GM18507 (cell line): ENCODE measurements at places on chromosomes 5 and 9.

DNA sequence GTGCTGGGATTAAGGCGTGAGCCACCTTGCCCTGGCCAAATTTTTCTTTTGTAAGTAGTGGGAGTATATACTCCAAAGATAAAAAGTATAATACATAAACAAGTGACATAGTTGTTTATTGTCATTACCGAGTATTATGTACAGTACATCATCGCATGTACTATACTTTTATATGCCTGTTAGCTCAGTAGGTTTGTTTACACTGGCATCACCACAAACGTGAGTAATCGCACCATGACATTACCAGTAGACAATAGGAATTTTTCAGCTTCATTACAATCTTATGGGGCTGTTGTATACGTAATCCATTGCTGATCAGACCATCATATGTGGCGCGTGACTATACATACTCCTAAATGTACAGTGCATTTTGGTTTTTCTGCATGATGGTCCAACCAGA is 9.8 kb downstream of the SECISBP2 start:
- DNase-seq = no peak

GRCh38 chr9:108297073-108297472 is 558.7 kb downstream of the ACTL7B start:
- no peak for DNase-seq

- DNase-seq = no peak
Observed at GRCh38 chr5:432201-432927, 10.6 kb upstream of the EXOC3 start.

- DNase-seq = no peak
Observed at GRCh38 chr9:8351436-8351835, 551.9 kb upstream of the DMAC1 start.

- DNase-seq = no peak
Observed at GRCh38 chr9:17422994-17423680, 155.7 kb upstream of the SH3GL2 start.

DNA sequence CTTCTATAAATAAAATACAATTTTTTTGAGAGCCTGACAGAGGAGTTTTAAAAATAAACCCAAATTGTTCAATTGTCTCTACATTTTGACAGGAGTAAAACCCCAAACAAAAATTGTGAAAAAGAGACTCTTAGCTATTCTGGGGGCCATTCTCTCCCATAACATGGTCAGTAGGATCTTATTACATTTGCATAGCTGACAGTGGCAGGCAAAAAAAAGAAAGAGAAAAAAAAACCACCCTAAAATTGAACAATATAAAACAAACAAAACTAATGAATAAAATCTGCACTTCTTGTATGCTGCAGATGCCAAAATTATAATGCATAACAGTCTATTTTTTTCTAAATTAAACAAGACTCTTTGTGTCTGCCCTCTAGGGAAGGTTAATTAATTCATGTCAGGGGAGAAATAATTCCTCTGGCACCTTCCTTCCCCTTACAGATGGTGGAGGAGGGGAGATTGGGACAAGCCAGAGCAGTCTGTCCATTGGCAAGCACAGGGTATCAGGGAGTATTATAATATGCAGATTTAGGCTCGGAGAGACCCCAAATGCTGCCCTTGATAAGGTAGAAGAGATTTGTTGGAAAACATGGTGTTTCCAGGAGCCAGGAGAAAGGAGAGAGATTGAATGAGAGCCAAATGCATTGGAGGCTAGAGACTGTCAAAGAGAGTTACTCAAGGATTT is 79.7 kb upstream of the CDH6 start:
- DNase-seq = no peak

GRCh38 chr5:106873568-106873967 is 797.2 kb downstream of the EFNA5 start:
- DNase-seq = no peak

- no peak for DNase-seq
Observed at GRCh38 chr9:124052401-124052800, 40.8 kb downstream of the LHX2 start.

DNA sequence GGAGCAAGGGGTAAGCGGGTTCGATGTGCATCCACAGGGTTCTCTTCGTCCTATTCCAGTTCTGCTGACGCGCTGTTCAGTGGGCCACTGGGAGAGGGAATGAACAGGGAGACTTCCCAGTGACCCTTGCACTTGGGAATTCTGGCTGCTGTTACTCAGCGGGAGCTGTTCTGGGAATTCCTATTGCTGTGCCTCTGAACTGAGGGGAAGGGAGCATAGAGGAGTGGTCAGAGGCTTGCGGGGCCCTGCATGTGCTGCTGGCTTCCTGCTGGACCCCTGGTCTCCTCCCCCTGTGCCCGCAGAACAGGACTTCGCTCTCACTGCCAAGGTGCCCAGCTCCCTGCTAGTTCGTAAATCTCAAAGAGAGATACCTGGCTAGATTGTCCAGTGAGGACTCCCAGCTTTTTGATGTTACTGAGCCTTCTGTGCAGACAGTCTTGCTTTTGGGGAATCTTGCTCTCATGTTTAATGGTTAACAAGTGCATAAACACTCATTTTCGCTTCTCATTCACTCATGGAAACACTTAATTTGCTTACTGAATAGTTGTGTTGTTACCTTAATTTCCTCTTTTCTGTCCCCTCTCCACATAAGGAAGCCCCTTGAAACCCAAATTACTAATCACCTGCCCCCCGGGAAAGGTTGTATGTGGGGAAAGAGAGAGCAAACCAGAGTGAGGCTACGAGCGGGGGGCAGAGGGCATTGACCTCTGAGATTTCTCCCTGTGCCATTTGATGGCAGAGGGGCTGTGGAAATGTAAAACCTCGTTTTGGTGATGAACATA is 5.9 kb downstream of the TRIO start:
- no peak for DNase-seq

GRCh38 chr9:77554586-77555105 is 93.5 kb downstream of the GNA14 start:
- DNase-seq = no peak

- no peak for DNase-seq
Observed at GRCh38 chr9:71001780-71002386, 119.5 kb downstream of the TRPM3 start.

DNA sequence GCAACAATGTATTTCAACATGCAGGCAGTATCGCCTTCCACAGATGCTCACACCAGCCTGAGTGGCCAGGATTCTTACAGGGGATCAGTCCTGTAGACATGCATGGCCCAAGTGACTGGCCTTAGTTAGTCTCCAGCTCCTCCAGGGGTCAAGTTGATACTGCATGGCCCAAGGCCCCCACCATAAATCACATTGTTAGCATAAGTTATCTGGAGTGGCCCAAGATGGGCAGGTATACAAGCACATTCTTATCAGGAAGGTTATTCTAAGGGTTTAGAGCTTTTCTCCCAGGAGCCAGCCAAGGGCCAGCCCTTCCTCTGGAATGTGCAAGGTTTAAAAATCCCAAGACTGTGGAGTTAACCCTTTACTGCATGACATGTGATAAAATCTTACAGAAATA is 230.9 kb upstream of the NFIL3 start:
- DNase-seq = no peak

- no peak for DNase-seq
Observed at GRCh38 chr5:71924325-71924724, 182.9 kb upstream of the MAP1B start.

- no peak for DNase-seq
Observed at GRCh38 chr5:132102944-132103331, 29.3 kb downstream of the CSF2 start.

DNA sequence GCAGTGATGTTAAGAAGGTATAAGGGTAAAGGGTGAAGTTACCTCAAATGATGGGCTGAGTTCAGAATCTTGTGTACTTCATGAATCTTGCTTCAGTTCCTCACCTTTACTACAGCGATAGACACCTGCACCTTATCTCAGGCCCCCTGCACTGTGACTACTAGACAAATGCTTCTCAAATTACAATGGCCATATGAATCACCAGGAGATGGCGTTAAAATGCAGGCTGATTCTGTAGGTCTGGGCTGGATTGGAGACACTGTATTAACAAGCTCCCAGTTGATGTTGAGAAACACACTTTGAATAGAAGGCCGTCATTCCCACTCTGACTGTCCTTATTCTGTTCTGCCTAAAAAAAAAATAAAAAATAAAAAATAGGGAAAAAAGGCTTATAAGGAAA is 29.8 kb downstream of the TARS1 start:
- no peak for DNase-seq

GRCh38 chr5:42715785-42716184 is 40.8 kb upstream of the CCDC152 start:
- DNase-seq = no peak

- DNase-seq = no peak
Observed at GRCh38 chr9:112516769-112517168, 30.1 kb downstream of the KIAA1958 start.

- no peak for DNase-seq
Observed at GRCh38 chr9:129889941-129890717, 54.9 kb downstream of the USP20 start.

DNA sequence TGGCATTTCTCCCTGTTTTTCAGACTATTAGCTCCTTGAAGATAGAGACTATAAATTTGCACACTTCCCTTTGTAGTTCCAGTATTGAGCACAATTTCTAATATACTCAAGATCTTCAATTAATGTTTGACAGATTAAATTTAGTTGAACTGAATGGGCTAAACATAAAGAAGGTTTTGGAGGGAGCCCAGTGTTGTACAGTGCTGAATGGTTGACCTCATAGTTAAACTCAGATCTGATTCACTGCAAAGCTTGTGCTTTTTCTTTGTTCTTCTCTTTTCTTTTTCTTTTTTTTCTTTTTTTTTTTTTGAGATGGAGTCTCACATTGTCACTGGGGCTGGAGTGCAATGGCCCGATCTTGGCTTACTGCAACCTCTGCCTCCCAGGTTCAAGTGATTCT is 411.7 kb upstream of the ZNF462 start:
- DNase-seq = no peak

GRCh38 chr5:92371171-92371888 is 988.2 kb upstream of the ARRDC3 start:
- DNase-seq = no peak

DNA sequence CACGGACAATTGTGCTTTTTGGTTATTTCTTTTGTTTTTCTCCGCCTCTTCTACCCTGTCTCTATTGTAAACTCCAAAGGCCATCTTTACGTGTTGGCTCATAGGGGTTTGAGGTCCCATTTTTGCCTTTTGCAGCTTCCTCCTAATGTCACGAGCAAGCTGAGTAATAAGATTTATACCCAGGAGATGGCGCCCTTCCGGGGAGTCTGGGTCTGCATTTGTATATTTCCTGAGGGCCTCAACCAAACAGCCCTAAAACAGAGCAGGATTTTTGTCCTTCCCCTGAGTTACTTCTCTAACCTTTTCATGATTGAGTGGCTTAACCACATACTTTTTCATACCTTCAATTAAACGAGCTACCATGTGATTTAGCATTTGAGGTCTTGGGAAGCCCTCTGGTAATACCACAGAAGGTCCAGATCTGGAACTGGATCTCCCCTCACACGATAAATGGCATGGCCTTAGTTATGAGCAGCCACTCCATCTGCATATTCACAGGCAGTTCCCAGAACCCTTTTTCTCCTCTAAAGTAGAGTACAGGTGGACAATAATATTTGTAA is 11.2 kb upstream of the CFAP95 start:
- no peak for DNase-seq

DNA sequence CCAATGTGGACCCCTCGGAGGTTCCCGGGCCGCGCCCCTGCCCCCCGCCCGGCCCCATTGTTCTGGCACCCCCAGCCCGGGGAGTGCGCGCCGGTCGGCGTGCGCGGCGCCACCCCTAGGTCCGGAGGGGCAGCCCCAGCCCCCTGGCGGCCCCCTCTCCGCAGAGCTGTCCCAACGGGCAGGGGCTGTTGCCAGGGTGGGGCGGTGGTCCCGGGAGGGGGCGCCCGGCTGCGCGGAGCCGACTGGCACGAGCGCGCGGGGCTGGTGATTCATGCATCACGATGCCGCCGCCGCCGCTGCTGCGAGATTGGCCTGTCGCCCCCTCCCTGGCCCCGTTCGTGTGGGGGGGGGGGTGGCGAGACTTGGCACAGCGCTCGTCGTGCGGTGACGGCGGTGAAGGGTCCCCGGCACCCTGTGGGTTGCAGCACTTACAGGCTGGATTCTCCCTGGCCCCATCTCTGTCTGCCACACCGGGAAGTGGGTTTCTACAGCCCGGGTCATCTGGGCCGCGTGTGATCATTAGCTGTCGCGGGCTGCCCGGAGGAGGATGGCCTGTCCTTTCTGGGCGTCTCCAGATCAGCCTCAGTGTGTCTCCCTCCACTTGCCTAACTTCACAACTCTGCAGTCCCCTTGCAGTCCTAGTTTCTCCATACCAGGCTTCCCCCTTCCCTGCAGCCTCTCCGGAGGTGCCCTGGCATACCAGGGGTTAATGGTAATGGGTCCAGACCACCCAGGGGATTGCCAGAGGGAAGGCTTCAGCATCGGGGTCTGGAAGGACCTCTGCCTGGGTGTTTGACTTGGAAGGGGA is 858 bp downstream of the NCS1 start:
- DNase-seq = no peak

- no peak for DNase-seq
Observed at GRCh38 chr9:33785914-33786313, 9.4 kb upstream of the PRSS3 start.

DNA sequence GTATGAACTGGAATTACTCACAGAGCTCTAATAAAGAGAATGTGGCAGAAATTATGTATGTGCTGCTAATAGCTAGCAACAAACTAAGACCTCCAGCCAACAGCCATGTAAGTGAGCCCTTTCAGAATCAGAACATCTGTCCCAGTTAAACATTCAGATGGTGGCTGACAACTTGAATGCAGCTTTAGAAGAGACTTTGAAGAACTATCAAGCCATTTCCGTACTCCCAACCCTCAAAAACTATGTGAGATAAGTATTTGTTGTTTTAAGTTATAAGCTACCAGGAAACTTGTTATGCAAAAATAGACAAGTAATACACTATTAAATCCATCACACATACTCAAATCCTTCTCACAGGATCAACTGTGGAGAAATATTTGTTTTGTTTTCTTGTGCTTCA is 205.2 kb upstream of the EDIL3 start:
- DNase-seq = no peak

GRCh38 chr9:92328225-92328624 is 2.5 kb downstream of the CENPP start:
- DNase-seq = no peak

GRCh38 chr5:153552886-153553285 is 62.4 kb downstream of the GRIA1 start:
- no peak for DNase-seq

GRCh38 chr9:96447406-96447805 is 2.6 kb upstream of the HABP4 start:
- DNase-seq = no peak

GRCh38 chr9:136527721-136528710 is 17.8 kb downstream of the NOTCH1 start:
- no peak for DNase-seq

DNA sequence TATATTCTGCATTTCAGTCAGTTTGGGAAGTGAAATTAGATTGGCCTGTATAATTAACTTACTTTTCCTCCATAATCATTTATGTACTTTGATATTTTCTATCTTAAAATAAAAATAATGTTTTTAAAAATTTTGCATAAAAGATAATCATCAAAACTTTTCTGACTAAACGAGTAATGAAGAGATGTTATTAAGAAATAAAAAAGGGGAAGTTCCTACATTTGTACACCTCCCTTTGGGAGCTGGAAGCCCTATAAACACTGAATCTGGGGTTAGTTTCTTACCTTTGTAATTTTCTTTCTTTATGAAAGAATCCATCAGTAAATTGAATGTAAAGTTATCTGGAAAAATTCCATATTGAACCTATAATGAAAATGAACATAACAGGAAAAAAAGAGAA is 86.2 kb downstream of the MRPS27 start:
- DNase-seq = no peak
